ENCODE measurements at places on chromosomes 1 and 21. TPM values are rescaled to one million over a fixed set of nuclear protein-coding genes. Genes with fewer than 3 reads are reported as not detected.

Gene CR2
- total RNA-seq: not detected

Gene RYR2
- total RNA-seq: 4.0 TPM

Gene NBPF6
- total RNA-seq: not detected

Gene TARS2
- 43.1 TPM for total RNA-seq

Gene MYBPH
- not detected for total RNA-seq

Gene LCE2B
- total RNA-seq: not detected

Gene TNFRSF4
- not detected for total RNA-seq

DNA sequence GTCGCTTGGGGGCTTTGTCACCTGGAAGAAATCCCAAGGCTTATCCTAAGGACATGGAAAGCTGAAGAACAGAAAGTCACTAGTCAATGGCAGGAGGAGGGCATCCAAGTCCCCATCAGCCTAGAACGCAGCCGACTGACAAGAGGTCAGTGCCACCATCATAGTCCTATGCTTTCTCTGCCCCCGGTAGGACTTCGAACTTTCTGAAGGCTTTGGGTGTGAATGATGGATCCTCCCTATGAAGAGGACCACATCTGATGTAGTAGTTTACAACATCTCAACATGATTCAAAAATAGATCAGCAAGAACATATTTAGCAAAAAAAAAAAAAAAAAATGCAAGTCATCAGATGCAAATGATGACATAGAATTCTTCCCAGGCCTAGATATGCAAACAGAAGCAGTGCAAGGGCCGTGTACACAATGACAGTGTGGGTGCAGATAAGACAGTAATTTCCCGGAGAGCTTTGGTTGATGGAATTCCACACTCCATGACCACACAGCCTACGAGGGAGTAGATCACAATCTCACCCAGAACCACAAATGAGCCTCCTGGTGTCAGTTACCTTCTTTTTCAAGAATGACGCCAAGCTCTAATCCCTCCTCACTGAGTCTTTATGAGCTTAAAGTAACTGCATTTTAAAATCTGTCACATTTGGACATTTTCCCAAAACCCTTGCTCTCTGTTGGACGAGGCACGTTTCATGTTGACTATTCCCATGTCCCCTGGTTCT lies 88.2 kb downstream of the PSMG1 start:
- DNase-seq: no peak

DNA sequence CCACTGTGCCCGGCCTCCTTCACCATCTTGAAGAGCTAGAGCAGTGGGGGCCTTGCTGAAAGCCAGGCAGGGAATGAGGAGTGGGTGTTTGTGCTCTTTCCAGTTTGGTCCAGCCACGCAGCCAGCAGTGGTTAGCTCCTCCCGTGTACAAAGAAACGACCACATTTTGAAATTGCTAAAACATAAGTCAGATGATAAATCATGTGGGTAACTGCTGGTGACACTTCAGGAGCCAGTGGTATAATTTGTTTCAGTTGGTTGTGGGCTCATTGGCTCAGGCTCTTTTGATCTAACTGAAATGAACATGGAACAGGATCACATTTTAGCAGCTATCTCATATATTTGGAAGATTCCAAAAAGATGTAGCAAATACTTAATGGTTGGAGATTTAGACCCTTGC lies 87.6 kb downstream of the MTR start:
- no peak for DNase-seq

DNA sequence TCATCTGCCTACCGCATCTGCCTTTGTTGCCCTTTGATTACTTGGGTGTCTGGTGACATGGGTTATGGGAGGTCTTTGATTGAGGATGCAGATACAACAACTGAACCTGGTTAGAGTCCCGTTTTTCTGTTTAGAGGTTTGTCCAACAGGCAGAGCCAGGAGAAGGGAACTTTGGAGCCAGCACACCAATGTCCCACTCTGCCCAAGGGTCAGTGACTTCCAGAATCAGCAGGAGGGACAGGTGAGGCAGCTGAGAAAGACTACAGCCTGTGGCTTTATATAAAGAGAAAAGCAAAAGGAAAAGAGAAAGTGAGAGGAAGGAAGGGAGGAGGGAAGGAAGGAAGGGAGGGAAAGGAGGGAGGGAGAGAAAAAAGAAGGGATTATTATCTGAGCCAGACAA lies 101.5 kb upstream of the ZNF644 start:
- DNase-seq: no peak

GRCh38 chr1:69991644-69992043 lies 213.7 kb downstream of the LRRC40 start:
- no peak for DNase-seq

DNA sequence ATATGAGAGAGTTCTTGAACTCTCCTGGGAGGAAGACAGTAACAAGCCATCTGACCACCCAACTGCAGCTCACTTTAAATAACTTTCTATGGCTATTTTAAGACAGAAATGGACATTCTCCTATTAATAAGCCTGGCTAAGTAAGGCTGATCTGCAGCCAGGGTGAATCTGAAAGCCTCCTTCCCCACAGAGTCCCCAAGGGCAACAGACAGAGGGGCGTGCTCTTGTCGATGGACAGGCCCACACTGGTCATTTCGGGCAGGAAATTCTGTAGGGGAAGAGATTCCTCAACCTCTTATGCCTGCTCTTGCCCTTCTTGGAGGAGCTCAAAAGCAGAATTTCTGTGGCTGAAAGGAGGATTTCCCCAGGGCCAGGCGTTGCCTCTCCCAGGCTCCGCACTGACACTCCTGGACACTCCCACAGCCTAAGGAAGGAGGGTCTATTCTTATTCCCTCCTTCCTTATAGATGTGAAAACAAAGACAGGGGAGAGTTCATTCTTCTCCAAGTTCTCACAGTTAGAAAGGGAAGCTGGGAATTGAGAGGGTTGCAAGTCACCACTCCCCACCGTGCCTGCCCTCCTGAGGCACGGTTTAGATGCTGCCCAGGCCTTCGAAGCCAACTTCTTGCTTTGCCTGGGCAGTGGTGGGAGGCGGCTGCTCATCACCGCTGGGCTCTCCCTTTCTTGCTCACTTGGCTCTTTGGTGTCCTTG lies 17.9 kb upstream of the KANK4 start:
- no peak for DNase-seq

GRCh38 chr1:227192163-227192562 lies 126.1 kb downstream of the CDC42BPA start:
- DNase-seq: peak; percentile 90

GRCh38 chr1:184825571-184825970 lies 70.9 kb upstream of the EDEM3 start:
- DNase-seq: no peak

DNA sequence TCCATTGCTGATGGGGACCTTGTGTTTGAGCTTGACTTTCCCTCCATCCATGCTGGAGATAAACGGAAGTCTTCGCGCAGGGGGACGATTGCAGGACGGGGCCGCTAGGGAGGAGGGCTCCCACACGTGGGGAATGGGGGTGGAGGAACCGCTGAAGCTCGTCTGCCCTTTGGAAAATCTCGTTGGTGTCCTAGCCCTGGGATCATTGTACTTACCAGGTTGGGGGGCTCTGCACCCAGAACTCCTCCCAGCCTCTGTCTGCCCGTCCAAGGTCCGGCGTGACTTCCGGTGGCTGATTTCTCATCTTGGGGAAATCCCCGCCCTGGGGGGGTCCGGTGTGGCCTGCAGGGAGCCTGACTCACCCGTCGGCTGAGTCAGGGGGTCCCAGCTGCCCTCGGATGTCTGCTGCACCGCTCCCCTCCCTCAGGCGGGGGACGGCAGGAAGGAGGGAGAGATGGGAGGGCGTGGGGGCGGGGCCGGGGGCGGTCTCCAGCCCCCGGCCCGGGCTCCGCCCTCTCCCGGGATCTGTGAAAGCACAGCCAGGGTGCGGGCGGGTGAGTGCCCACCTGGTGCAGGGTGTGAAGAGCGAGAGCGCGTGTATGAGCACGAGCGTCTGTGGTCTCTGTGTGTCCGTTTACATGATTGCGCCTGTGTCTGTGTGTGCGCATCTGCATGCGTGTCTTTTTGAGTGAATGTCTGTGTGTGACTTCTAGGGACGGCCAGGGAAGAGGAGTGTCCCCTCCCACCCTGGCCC lies 35.8 kb downstream of the PIK3CD start:
- DNase-seq: peak; percentile 46
